ENCODE measurements at places on chromosomes 6 and 20.

DNA sequence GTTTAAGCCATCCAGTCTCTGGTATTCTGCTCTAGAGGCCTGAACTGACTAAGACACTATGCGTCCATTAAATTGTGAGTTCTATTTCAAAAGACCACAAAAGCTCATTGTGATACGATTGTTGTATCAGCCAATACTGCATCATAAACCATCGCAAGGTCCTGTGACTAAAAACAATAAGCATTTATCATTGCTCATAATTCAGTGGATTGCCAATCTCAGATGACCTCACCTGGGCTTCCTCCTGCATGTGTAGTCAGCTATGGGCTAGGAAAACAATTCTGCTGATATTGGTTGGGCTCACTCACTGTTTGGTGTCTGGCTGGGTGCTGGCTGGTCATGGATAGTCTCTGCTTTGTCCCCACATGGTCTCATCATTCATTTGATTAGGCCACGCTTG lies 592.7 kb upstream of the BTBD3 start:
- DNase-seq, result no peak

GRCh38 chr6:138869398-138869797 lies 73.5 kb downstream of the ECT2L start:
- no peak for DNase-seq

GRCh38 chr20:4454111-4454510 lies 267.6 kb upstream of the PRND start:
- no peak for DNase-seq

- no peak for DNase-seq
Observed at GRCh38 chr6:137387096-137387764, 107.0 kb downstream of the OLIG3 start.

DNA sequence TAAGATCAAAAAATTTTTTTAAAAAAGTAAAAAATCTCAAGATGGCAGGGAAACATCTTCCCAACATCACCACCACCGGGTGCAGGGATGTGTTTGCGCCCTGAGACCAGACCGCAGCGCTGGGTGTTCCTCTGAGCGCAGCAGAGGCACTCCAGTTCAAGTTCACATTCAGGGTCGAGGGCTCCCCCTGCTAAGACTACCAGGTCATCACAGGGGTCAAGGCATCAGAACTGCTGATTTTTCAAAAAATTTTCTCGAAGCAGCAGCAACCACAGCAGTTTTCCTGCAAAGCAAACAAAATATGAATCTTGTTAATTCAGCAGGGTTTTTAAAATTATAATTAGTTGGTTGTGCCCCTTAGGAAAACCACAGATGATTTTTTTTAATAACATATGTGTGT lies 83.1 kb downstream of the MYLK4 start:
- no peak for DNase-seq

Data from stimulated activated CD4-positive, alpha-beta T cell treated with anti-CD3 and anti-CD28 coated beads, Interleukin-12 subunit alpha, Interleukin-12 subunit beta, amount 100 ng/mL, for 48 hours (primary cell).